ENCODE measurements at places on chromosomes 2 and 18.

DNA sequence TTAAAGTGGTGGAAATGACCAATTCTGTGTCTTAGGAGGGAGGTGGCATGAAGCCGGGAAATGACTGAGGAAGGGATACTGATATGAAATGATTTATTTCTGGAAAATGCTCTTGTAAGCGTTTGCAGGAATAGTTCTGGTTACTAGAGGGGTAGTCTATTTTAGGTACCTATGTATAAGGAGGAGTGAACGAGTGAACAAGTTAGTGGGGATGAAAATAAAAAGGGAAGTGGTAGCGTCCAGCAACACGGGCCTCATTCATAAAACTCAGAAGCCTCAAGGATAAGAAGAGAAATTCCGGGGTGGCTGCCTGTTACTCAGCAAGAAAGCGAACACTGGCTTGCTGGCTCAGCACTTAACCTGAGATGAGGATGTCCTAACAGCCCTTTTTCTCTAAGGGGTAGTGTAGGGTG lies 303.3 kb downstream of the NCKAP5 start:
- DNase-seq: no peak

- DNase-seq: no peak
These were observed 65.4 kb upstream of the BZW1 start for GRCh38 chr2:200746301-200746700.

- peak; percentile 68 for DNase-seq
These were observed 13.7 kb upstream of the ST3GAL5 start for GRCh38 chr2:85902496-85902895.

GRCh38 chr2:74001781-74002504 lies 17.2 kb downstream of the TET3 start:
- DNase-seq: no peak

Measured in amygdala (tissue), 56 donors.